ENCODE measurements at places on chromosomes 3 and 15.

DNA sequence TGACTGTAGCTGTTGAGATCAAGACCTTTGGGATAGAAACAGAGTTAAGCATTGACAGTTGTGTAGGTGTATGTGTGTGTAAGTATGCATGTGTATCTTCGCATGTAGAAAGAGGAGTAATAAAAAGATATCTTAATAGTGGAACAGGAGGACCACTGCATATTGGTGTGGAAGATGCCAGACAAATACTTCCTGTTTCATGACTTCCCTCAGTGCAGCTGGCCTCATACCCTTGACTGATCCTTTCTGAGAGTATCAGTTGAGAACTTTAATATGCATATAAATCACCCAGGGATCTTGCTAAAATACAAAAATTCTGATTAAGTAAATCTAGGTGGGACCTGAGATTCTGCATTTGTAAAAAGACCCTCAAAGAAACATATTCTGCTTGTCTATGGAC, 8.5 kb upstream of the ZBED2 start:
- no peak for DNase-seq

DNA sequence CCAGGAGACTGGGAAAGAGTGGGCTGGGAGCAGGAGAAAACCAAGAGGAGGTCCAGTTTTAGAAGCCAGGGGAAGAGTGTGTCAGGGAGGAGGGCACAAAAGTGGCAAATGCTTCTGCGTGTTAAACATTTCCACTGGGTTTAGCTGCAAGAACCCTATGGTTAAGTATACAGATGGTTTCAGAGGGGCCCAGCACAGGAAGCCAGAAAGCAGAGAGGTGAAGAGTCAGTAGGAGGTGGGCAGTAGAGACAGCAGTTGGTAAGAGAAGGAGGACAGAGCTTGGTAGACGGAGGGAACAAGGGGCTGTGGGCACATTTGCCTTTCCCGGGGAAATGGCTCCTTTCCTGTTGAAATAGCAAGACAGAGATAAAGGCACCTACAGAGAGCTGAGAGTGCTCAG, 133.8 kb downstream of the EPHB1 start:
- DNase-seq: no peak

DNA sequence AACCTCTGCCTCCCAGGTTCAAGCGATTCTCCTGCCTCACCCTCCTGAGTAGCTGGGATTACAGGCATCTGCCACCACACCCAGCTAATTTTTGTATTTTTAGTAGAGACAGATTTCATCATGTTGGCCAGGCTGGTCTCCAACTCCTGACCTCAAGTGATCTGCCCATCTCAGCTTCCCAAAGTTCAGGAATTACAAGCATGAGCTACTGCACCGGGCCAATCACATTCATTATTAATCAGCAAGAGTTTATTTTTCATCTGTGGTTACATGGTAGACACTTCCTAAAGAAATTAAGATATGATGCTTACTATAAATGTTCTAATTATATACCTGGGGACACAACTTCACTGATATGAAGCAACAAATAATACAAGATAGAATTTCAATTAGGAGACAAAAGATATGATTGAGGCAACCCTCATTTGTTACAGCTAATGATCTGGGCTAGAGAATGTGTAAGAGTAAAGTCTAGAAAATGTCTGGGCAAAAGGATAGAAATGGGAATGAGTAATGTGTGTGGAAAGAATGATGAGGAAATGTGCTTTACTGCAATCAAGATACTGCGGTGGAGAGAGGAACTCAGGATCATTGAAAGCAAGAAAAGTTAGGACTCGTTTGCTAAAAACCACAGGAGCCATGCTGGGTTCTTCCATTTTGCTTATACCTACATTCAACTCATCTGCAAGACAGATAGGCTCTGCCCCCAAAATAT, 366.8 kb downstream of the ZIC1 start:
- DNase-seq: no peak

GRCh38 chr3:174540116-174540908, 318.8 kb upstream of the NAALADL2 start:
- no peak for DNase-seq

GRCh38 chr3:101725194-101725889, 928 bp downstream of the CEP97 start:
- no peak for DNase-seq

- DNase-seq: no peak
Measured at GRCh38 chr3:23822559-23822958, 16.8 kb downstream of the UBE2E1 start.

All from caudate nucleus (tissue), 63 donors.